Dermis microvascular lymphatic vessel endothelial cell (primary cell): ENCODE measurements at places on chromosomes 16 and 17. TPM values are rescaled to one million over a fixed set of nuclear protein-coding genes. Genes with fewer than 3 reads are reported as not detected.

DNA sequence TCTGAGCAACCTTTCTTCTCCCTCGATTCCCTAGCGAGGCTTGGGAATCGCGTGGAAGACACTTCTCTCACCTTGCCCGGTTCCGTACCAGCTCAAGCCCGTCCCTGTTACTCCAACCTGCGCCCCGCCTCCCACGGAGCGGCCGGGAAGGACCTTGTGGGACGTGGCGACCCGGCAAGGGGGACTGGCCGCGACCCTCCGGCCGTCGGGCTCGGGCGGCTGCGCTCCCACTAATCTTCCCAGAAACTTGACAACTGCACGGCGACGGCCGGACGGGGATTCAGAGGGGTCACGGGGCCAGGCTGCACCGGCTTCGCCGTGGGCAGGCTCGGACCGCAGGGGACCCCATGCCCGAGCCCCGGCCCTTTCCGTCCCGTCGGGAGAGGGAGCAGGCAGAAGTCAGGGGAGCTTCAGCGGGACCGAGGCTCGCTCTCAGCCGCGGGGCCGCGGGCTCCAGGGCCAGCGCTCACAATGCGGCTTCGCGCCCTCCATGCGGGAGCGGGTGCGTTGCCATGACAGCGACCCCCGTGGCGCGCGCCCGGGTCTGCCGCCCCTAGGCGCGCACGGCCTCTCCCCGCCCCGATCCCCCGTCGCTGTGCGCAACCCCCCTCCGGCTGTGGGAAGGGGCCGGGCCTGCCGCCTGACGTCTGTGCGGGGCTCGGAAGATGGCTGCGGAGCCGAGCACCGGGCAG is at the start of gene SGSM2:
SGSM2 (plus strand) TSS at position 650 of the 692 bp plus-strand sequence. CDS start 188 bp downstream, outside the sequence.
- peak; percentile 72 for DNase-seq

DNA sequence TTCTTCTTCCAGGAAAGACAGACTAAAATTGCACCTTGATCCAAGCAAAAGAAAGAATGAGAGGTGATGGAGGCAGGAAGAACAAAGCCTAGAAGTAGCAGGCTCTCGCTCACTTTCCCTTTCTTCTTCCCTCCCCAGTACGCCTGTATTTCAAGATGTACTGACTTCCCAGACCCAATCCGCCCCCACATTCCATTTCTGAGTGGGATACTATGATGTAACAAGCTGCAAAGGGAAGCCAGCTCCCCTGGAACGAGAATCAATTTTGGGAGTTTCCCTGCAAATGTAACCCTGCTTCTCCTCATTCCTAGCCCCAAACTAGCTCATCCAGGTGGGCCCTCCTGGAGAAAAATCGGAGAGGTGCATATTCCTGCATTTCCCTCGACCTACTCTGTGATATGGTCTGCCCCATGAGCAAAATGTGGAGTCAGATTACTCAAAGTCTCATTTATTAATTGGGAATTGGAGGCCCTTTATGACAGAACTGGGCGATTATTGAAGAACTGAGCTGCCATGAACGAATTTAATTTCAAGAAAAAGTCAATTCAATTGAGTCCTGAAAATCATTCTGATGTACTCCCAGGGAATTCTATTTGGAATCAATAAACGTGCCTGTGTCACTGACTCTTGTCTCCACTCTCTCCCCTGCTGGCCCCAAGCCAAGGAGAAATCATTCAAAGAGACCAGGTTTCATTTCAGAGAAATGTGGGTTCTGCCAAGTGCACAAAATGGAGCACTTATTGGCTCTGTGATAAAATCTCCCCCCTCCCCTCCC is 398.9 kb downstream of the SHISA9 start:
- DNase-seq = no peak

GRCh38 chr16:89599451-89599858 is 14.0 kb upstream of the DPEP1 start:
- DNase-seq = no peak

DNA sequence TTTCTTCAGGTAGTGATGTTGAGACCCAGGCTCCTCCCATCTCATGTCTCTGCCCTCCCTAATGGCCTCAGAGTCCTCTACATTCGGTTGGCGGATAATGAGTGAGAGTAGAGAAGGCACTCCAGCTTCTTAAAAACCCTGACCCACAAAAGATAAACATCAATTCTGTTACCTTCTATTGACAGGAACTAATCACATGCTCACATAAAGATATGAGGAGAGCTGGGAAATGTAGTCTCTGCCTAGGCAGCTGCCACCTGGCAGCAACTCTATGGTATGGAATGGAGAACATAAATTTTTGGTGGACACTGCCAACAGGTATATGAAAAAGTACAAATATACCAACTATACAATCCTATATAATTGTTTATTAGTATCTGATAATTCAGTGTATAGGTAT is 110.7 kb upstream of the HLF start:
- no peak for DNase-seq

GRCh38 chr17:17698869-17699351 is 17.7 kb downstream of the RAI1 start:
- no peak for DNase-seq

DNA sequence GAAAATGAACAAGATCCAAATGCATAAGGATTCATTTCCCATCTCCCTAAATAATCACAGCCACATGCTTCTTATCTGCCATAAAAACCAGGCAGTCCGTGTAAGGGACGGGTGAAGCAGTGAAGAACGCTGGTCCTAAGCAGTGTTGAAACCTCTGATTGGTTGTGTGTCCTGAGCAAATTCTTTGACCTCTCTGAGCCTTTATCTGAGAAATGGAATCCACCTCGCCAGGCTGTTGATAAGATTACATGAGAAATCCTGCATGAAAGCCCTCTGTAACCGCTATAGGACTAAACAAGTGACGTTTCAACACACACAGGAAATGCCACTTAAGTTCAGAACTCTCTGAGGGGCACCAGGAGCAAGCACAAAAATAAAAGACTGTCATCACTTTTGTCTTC is 26.8 kb downstream of the GAS7 start:
- DNase-seq = no peak

DNA sequence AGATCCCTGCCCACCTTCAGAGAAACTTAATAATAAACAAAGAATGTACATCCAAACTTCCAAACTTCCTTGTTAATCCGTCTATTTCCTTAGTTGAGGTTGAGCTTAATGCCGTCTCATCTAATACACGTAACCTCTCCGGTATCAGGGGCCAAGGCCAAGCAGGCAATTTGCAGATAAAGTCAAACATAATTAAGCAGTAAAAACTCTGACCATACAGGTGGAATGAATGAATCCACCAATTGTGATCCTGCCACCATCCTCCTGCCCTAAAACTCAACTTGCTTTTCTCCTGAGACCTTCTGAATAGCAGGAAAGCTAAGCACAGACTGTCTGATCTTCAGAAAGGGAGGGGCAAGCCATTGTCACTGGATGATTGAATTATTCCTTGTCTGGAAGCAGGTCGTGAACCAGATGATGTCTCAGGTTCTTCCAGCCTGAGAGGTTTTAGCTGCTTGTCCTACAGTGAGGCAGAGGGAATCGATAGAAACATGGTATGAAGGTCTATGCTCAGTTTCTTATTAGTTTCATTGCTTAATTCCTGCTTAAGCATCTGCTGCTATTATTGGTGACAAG is 1111.8 kb upstream of the EEF2KMT start:
- no peak for DNase-seq

GRCh38 chr16:75189638-75190245 is 17.2 kb downstream of the CTRB2 start:
- no peak for DNase-seq

GRCh38 chr16:77111056-77111565 is 79.9 kb upstream of the MON1B start:
- no peak for DNase-seq

GRCh38 chr17:5837055-5837491 is 233.1 kb upstream of the WSCD1 start:
- DNase-seq = peak; percentile 79

DNA sequence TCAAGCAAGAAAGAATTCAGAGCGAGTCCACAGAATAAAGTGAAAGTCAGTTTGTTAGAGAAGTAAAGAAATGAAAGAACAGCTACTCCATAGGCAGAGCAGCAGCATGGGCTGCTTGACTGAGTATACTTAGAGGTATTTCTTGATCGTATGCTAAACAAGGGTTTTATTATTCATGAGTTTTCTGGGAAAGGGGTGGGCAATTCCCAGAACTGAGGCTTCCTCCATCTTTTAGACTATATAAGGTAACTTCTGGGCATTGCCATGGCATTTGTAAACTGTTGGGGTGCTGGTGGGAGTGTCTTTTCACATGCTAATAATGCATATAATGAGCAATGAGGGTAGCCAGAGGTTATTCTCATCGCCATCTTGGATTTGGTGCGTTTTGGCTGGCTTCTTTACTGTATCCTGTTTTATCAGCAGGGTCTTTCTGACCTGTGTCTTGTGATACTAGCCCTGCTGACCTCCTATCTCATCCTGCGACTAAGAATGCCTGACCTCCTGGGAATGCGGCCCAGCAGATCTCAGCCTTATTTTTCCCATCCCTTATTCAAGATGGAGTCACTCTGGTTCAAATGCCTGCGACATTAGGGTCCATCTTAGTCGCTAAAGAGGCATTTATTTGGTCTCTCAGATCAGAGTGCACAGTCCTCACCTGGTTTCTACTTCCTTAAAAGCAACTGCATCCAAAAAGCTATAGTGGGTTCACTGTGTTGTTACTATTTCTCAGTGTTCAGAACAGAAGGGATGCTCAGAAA is 100.6 kb upstream of the CACNG5 start:
- DNase-seq = no peak

DNA sequence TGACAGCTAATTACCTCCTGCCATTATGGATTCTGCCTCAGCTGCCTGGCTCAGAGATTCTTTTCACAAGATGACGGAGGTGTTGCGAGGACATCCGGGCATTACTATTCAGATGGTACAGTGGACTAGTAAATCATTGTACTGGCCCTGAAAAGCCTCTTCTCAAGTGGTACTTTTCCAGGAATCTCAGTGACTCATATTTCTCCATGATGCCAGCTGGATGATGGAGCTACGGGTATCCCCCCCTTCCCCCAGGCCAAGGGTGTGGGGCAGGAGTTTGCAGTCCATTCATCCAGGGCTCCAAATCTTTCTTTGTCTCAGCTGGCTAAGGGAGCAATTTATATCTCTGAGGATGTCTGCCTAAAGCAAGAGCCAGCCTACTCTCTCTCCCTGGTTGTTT is 107.7 kb upstream of the GPR139 start:
- DNase-seq = no peak

DNA sequence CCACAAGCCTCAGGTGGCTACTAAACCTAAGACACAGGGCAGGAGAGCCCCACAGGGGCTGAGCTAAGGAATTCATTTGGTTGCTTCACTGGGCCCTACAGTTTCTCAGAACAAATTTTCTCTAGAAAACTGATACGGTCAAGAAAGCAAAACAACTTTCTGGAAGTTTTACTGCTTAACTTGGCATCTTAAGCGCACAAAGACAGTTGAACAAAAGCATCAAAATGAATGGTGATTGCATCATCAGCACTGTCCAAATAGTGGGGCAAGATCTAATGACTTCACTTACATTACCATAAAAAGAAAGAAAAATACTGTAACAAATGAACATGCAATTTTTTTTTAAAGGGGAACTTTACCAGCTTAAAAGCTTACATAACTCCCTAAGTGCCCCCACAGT is 47.6 kb downstream of the XPO6 start:
- no peak for DNase-seq

Gene PSMC3IP
- 2.3 and 2.8 TPM in 2 replicates for total RNA-seq

Gene NPIPB13
- total RNA-seq = 0.77 and 1.6 TPM in 2 replicates

Gene NAE1
- total RNA-seq = 31.6 and 44.3 TPM in 2 replicates

Gene KRTAP4-12
- total RNA-seq = not detected in 2 replicates
